ENCODE measurements at places on chromosomes 6 and 20.

DNA sequence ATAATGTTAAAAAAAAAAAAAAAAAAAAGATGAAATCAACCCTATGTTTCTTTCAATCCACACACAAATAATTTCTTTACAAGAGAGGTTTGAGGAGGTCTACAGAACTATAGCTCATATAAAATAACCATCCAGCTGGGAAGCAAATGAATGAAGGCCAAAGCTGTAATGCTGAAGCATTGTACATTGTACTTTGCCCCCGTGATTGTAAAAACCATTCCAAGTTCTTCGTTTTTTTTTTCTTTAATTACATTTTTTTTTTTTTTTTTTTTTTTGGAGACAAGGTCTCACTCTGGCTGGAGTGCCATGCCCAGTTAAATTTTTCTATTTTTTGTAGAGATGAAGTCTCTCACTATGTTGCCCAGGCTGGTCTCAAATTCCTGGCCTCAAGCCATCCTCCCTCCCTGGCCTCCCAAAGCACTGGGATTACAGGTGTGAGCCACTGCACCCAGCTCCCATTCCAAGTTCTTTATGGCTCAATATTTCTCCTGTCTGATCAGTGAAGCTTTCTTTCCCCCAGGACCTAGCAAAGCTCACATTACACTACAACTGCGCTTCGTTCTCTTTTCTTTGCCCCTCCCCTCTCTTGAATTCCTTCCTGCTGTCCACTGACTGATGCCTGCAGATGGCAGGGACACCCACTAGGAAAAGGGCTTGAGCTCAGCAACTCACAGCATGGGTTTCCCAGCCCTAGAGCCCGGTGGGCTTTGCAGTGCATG is 53.0 kb upstream of the NOP56 start:
- DNase-seq = no peak

- DNase-seq = no peak
Measured at GRCh38 chr20:41540459-41540858, 77.7 kb downstream of the CHD6 start.

GRCh38 chr6:150254770-150255169 is 111.9 kb downstream of the PPP1R14C start:
- DNase-seq = no peak

- DNase-seq = no peak
Measured at GRCh38 chr20:53800418-53800817, 206.8 kb upstream of the ZNF217 start.

DNA sequence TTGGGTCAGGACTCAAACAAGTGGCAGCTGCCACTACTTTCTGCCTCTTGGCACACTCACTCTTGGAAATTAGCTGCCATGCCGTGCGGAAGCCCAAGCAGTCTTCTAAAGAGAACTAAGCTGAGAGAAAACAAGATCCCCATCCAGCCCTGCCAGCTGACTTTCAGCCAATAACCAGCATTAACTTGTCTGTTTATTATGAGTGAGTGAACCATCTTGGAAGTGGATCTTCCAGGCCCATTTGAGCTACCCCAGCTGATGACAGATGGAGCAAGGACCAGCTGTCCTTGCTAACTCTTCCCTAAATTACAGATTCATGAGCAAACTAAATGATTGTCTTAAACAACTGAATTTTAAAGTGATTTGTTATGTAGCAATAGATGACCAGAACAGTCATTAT is 73.9 kb upstream of the RBM24 start:
- no peak for DNase-seq

DNA sequence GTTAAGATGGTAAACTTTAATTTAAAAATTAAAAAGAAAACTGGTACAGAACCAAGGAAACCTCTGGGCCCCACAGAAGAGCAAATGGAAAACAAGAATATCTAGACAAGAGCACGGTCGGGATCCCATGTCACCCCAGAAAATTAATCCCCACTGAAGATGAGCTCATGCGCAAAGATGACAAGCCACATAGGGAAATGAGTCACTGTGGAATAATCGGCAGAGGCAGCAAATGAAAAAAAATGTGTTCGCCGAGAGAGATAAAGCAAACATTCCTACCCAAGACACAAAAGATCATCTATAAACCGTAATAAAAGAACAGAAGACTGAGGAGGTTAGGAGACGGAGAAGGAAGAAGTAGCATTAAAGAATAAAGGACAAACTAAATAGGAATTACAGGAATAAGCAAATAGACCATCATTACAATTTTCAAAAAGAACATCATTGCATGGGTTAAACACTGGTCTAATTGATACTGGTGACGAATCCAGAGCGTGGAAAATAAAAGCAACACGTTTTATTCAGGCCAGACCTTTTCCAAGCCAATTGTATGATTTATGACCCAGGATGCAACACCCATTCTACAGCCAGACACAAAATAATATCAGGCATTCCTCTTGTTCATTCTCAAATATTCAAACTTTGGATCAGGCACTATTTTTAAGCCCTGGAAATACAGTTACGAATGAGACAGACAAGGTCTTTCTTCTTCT is 138.0 kb upstream of the ARID1B start:
- DNase-seq = no peak

DNA sequence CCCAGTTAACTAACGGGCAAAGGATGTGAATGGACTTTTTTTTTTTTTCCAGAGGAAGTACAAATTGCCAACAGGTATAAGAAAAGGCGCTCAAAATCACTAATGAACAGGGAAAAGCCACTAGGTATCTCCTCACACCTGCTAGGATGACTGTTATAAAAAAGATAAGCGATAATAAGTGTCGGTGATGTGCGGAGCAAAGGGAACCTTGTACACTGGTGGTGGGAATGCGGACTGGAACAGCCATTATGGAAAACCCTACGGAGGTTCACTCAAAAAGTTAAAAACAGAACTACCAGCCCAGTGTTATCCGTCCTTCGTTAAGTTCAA is 787 bp upstream of the RAB32 start:
- DNase-seq = no peak

DNA sequence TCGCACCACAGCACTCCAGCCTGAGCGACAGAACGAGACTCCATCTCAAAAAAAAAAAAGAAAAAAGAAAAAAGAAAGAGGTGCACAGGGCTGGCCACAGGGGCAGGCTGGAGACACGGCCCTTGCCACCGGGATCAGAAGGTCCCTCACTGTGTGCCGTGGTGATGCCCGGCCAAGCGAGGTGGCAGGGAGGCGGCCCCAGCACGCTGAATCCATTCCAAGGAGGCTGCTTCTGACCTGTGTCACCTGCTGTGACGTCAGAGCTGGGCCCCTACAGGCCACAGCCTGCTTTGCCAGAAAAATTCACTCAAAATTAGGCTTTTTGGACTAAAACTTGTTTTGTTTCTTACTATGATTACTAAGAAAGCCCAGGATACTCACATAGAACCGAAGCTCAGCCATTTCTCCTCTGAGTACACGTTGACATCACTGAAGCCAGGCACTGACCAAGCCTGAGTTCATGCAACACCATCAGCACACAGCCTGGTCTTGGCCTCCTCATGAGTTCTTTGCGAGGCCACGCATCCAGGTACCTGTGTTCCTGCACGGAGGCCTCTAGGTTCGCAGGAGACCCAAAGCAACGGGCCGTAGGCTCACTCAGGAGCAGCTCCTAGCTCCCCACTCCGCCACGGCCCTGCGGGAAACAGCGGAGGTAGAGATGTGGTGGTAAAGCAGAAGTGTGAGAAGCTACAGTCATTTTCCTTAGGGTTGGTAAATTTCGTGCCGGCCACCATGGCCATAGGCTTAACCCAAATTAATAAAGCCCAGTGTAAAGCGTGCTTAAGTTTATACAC is 67.8 kb downstream of the THBS2 start:
- DNase-seq = no peak

DNA sequence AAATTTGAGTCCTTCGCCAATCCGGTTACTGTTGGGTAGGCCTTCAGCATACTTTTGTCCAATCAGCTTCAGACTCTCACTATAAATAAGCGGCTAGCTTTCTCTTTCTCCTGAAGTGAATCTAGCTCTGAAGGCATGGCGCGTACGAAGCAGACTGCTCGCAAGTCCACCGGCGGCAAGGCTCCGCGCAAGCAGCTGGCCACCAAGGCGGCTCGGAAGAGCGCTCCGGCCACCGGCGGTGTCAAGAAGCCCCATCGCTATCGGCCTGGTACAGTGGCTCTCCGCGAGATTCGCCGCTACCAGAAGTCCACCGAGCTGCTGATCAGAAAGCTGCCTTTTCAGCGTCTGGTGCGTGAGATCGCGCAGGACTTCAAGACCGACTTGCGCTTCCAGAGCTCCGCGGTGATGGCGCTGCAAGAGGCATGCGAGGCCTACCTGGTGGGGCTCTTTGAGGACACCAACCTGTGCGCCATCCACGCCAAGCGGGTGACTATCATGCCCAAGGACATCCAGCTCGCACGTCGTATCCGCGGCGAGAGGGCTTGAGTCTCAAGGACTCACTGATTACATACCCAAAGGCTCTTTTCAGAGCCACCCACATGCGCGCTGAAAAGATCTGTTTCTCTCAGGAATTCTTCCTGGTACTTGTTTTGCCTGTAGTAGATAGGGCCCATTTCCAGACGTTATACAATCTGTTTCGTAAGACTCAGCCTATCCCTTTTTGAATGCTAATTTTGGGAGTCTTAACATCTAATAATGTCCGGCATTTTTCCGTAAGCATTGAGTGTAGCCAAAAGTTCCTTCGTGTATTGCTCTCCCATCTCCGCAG is 102.0 kb downstream of the OR2B2 start:
- peak; percentile 98 for DNase-seq

- DNase-seq = peak; percentile 33
Measured at GRCh38 chr6:79076160-79076559, 1.9 kb downstream of the PHIP start.

DNA sequence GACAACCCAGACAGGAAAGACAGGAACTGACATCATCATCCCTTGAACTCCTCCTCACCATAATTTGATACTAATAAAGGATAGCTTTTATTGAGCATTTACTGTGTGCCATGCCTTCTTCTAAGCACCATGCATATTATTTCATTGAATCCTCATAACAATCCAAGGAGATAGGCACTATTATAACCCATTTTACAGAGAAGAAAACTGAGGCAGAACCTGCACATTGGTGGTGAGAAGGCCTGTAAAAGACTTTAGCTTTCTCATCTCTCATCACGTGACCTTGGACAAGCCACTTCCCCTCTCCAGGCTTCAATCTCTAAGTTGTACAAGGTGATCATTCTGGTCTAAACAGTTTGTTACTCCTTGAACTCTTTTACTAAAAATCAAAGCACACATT is 34.5 kb upstream of the PREX1 start:
- no peak for DNase-seq

DNA sequence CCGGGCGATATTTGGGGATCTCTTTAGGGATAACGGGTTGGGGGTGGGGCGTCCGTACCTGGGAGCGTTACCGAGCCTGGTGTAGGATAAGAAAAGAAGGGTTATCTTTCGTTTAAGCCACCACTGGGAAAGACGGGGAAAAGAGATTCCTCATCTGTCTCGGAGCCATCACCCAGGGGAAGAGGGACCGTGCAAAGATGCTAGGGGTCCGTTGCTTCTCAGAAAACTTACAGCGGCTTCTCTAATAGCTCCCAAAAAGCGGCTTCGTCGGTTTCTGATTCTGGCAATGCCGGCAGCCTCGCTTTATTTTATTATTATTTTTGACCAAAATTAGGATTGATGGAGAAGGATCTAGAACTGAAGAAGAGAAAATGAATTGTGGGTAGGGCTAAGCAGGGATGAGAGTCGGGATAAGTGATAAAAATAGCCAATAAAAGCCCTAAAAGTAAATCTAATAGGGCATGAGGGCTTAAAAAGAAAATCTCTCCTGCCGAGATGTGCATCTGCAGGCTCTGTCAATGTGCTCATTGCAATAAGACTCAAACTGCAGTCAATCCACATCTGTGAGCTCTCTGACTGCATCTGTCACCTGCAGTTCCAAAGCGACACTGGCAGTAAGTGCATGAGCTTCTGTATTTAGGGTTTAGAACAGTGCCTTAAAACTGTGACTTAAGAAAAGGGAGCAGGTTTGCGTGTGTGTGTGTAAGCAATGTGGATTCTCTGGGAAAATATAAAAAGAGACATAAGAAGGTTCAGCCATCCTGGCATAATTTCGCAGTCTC is 801 bp downstream of the TBPL1 start:
- DNase-seq = no peak

DNA sequence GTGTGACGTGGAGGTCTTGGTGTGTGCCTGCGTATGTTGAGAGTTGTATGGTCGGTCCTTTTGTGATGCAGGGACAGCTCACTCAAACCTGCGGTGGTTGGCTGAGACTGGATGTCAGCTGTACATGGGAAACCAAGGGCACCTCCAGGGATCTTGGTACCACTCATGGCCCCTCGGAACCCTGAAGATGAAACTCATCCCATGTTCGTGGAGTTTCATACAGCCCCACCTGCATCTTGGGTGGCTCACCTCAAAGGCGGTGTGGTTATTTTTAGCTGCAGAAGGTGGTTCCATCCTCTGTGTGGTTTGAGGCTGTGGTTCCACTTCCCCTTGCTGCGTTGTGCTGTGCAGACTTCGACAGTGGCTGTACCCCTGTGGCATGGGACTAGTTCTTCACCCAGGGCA is 52.6 kb upstream of the SLC22A1 start:
- no peak for DNase-seq

- DNase-seq = no peak
Measured at GRCh38 chr20:21125072-21125848, 622 bp upstream of the KIZ start.

- DNase-seq = peak; percentile 44
Measured at GRCh38 chr6:69796073-69796641, 653 bp downstream of the LMBRD1 start.

GRCh38 chr6:142378138-142378875 is 76.5 kb downstream of the ADGRG6 start:
- no peak for DNase-seq

GRCh38 chr20:20782231-20782630 is 69.8 kb upstream of the RALGAPA2 start:
- DNase-seq = no peak

DNA sequence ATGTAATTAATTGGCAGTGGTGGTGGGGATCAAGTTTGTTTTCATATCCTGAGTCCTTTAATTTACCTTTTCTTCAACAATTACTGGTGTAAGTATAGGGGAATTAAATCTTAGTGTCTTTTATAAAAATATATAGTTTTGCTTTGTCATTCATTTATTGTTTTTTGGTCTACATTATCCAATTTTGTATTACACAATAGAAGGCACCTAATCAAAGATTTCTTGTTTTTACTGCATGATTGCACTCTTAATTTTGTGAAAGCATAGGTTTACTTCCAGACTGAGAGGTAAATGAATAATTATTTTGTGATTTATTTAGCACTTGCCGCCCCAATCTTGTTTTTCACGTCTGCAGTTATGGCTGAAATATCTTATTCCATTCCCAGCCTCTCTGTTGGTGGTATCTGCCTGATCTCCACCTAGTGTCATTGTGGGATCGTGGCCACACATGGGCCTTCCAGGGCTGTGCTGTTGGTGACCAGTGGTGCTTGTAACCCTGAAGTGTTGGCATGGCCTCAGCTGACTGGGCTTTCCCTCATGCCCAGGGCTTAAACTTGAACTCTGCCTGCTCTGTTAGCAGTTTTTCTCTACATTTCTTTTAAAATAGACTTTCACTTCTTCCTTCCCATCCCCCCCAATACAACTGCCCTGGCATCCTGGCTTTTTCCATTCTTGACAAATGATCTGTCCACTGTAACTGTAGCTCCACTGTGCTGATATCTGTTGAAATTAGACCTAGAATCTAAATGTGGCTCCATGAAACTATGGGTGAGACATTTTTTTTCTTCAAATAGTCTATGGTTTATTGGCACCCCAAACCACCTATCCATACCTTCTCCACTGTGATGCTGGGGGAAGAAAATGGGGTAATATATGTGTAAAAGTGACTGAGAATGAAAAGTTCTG is 24.8 kb downstream of the E2F3 start:
- no peak for DNase-seq

All from T-helper 2 cell (primary cell).